ENCODE measurements at places on chromosomes 1 and 21.

- no peak for DNase-seq
Measured at GRCh38 chr1:165742194-165742593, 26.5 kb downstream of the TMCO1 start.

DNA sequence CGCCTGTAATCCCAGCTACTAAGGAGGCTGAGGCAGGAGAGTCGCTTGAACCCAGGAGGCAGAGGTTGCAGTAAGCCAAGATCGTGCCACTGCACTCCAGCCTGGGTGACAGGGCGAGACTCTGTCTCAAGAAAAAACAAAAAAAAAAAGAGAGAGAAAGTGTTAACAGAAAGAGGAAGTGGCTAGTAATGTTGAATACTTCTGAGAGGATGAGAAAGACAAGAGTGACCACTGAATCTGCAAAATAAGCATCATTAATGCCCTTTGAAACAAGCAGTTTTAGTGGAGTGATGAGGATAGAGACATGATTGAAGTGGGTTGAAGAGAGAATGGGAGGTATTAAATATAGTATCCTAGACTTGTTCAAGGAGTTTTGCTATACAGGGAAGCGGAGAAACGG lies 11.7 kb downstream of the MPZ start:
- DNase-seq = no peak

DNA sequence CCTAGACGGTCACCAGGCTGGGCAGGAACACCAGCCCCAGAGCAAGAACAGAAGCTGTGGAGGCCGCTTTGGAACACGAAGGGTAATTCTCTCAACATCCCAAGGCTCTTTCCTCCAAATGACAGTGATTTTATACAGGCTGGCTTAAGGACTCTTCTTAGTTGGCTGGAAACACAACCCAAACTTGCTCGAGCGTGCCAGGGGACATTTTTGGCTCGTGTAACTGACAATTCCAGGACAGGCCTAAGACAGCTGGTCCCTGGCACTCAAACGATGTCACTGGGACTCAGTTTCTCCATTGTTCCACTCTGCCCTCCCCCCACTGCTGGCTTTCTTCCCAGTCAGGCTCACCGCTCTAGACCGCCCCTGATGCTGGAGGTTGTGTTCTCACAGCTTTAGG lies 164.7 kb downstream of the NPHP4 start:
- no peak for DNase-seq

DNA sequence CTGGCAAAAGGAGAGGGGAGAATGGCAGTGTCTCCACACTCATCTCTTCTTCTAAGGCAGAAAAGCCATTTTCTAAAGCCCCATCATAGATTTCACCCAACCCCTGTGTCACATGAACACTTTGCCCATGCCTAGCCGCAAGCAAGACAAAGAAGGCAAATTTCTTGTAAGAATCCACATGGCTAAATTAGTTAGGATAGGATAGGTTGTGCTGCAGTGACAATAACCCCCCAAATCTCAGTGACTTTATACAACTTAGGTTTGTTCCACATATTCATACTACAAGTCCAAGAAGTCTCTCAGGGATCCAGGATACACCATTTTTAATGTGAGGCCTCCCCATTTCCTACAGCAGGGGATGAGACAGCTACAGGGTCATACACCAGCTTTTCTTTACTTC lies 40.8 kb downstream of the MIS18A start:
- DNase-seq = no peak

GRCh38 chr1:10347109-10347508 lies 51.8 kb upstream of the PGD start:
- DNase-seq = no peak

GRCh38 chr1:177119311-177119710 lies 45.2 kb downstream of the ASTN1 start:
- DNase-seq = peak; percentile 37

DNA sequence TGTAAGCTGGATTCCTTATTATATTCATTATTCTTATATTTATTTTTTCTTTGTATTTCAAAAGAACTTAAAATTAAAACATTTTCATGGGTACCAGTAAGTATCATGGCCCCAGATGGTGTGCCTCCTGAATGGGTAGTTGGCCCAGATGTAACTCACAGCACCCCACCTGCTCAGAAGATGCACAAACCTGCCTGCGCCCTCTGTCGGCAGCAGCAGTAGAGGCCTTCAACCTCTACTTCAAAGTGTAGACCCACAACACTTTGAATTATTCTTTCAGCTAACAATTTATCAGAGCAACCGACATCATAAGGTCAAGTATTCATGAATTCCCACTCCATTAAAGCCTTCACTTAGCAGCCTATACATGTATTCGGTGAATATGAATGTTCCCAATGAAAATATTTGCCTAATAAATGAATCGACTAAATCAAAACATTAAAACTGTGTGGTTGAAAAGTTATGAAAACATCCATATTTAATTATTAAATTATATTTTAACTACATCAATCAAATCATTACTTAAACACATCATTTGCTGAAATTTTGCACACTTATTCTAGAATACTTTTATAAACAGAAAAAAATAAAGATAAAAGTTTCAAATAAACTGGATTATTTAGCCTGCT lies 25.4 kb downstream of the PIGM start:
- peak; percentile 88 for DNase-seq

DNA sequence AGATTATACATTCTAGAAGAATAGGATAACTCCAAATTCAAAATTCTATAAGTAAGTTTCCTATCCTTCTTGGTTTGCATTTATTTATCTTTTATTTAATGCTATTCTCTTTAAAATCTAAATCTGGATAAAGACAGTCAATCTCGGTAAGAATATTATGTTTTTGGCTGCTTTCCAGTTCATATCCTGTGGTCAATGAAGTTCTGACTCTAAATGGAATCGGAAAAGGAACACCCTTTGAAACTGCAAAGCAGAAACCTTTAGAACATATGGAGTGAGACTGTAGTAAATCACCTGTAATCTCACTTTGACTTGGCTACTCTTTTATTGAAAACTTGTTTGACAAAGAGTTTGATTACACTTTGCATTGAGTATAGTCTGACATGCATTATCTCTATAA lies 85.2 kb downstream of the KIFAP3 start:
- DNase-seq = no peak

- no peak for DNase-seq
Measured at GRCh38 chr1:75582725-75583261, 28.1 kb downstream of the SLC44A5 start.

- DNase-seq = no peak
Measured at GRCh38 chr1:9589719-9590157, 1.0 kb downstream of the TMEM201 start.

DNA sequence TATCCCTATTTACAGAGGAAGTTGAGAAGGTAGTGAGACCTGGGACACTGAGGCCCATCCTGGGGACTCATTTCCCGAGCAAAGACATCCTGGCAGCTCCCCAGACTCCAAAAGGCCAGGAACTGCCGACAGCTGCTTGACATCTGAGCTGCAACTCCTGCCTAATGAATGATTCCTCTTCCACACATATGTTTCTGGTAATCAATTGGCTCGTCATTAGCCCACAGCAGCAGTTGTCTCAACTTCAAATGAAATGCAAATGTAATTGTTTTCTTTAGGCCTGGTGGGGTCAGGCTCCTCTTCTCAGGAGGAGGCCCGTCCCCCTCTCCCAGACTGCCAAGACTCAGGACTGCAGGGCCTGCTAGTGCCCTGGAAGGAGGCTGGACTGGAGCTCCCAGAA lies 61.8 kb upstream of the DISP3 start:
- DNase-seq = no peak

- no peak for DNase-seq
Measured at GRCh38 chr21:45877171-45877438, 104.5 kb upstream of the COL6A1 start.

DNA sequence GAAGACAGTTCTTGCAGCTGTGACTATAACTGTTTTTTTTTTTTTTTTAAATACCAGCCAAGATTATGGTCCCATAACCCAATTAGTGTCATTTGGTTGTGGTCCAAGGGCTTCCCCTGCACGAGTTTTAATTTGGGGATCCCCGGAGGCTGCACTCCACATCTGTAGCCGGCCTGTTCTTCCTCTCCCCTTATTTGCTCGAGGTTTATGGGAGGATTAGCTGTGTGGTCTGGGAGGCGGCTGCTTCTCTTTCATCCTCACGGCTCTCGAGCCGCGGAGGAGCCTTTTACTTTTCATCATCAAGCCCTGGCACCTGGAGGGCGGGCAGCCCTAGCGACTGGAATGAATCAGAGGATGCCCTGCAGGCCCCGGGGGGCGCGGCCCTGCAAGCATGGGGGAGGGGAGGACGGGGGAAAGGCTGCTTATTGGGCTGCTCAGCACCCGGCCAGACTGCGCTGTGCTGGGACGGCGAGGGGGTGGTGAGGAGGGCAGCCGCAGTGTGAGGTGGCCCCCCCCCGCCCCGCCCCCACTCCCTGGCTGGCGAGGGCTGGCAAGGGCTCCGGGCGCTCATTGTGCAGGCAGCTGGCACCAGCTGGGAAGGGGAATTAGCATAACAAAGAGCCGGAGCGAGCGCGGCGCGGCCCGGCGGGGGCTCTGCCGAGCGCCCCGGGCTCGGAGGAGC lies 18.5 kb downstream of the SERTAD4 start:
- DNase-seq = peak; percentile 51
